ENCODE measurements at places on chromosomes 13 and 19. TPM values are rescaled to one million over a fixed set of nuclear protein-coding genes. Genes with fewer than 3 reads are reported as not detected.

- H3K4me3 ChIP-seq = no peak overlapping the region
- H3K36me3 ChIP-seq = no peaks in the 10 kb centered on the region
- no peak for DNase-seq
- H3K27me3 ChIP-seq = no peaks in the 10 kb centered on the region
Observed at GRCh38 chr13:106525865-106526264, 9.6 kb downstream of the EFNB2 start.

The APOC1 gene
- 14.8 TPM for total RNA-seq

The CILP2 gene
- total RNA-seq = 4.2 TPM

The ZNF554 gene
- total RNA-seq = 6.1 TPM

The RUVBL2 gene
- total RNA-seq = 42.1 TPM

The HSD17B14 gene
- 13.7 TPM for total RNA-seq

- no peaks in the 10 kb centered on the region for H3K36me3 ChIP-seq
- no peak for DNase-seq
- H3K4me3 ChIP-seq = no peak overlapping the region
- peaks cover 7% of the 10 kb centered on the region for H3K4me1 ChIP-seq
- H3K27ac ChIP-seq = no peak overlapping the region
Observed at GRCh38 chr13:109158383-109158782, 529.0 kb downstream of the MYO16 start.

- H3K27ac ChIP-seq = no peak overlapping the region
- no peak overlapping the region for H3K4me3 ChIP-seq
- H3K36me3 ChIP-seq = peaks cover 2% of the 10 kb centered on the region
- H3K4me1 ChIP-seq = no peaks in the 10 kb centered on the region
- no peak for DNase-seq
Observed at GRCh38 chr19:40214936-40215335, 3.2 kb downstream of the TTC9B start.

DNA sequence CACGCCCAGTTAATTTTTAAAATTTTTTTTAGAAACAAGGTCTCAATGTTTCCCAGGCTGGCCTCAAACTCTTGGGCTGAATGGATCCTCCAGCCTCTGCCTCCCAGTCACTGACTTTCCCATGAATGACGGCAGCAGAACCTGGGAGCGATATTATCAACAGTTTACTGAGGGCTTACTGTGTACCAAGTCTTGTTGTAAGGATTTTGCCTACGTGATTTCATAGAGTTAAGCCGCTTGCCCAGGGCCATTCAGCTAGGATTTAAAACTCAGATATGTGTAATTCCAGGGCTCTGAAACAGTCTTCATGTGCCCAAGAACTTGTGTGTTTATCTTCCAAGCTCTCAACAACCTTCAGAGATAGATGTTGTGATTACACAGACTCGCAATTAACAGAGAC lies 6.0 kb upstream of the KXD1 start:
- no peak overlapping the region for H3K27ac ChIP-seq
- no peaks in the 10 kb centered on the region for H3K27me3 ChIP-seq
- no peaks in the 10 kb centered on the region for H3K36me3 ChIP-seq
- no peak overlapping the region for H3K4me3 ChIP-seq
- H3K4me1 ChIP-seq = no peaks in the 10 kb centered on the region

GRCh38 chr13:50275392-50276063 lies 260.3 kb downstream of the KCNRG start:
- H3K4me1 ChIP-seq = no peaks in the 10 kb centered on the region
- H3K27me3 ChIP-seq = peaks cover under 1% of the 10 kb centered on the region
- no peak for DNase-seq
- no peaks in the 10 kb centered on the region for H3K36me3 ChIP-seq
- no peak overlapping the region for H3K27ac ChIP-seq

DNA sequence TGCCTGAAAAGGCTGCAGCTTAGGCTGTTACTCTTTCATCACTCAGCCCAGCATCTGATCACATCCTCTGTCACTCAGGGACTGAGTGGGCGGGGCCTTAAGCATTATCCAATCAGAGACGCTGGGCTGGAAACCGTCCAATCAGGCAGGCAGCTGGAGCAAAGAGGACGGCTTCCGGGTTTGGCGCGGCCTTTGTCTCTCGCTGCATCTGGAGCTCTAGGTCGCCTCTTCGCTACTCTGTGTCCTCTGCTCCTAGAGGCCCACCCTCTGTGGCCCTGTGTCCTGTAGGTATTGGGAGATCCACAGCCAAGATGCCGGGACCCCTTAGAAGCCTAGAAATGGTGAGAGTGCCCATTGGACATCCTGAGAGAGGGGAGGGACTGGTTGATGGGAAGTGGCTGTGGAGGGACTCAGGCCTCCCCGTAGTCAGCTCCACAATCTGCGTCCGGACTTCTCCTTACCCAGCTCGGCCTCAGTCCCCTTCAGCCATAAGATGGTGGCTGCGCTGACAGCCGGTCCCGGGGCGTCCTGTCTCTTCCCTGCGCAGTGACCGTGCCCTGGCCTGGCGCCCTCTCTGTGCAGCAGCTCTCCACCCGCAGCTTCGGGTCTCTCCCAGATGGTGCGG lies at the start of gene ZNF486:
Gene ZNF486 (plus strand): TSS at position 195 of the 625 bp plus-strand sequence. CDS start 117 bp downstream, at position 312.
- H3K4me1 ChIP-seq = no peaks in the 10 kb centered on the region
- H3K27ac ChIP-seq = no peak within 1 kb of the TSS
- peak within 1 kb of the TSS; percentile 35 for H3K4me3 ChIP-seq

DNA sequence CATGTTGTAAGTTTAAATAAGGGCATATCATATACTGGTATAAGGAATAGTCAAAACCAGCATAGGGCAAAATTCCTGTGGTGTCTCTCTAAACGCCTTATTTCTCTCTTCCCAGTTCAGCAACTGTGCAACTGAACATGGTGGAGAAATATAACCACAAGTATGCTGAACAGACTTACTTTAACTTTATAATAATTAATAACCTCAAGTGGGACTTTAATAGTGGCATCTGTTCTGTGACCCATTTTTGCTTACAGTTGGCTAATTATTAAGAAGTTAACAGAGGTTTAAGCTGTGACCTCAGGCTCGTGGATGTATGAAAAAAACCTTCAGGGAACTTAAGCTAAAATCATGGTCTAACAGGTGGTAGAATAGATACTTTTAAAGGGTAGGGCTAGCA lies 54.3 kb downstream of the MICU2 start:
- no peak overlapping the region for H3K27ac ChIP-seq
- DNase-seq = no peak
- peaks cover 2% of the 10 kb centered on the region for H3K36me3 ChIP-seq
- no peaks in the 10 kb centered on the region for H3K27me3 ChIP-seq
- no peak overlapping the region for H3K4me3 ChIP-seq

- H3K27me3 ChIP-seq = no peaks in the 10 kb centered on the region
- no peak overlapping the region for H3K27ac ChIP-seq
- H3K36me3 ChIP-seq = no peaks in the 10 kb centered on the region
- H3K4me3 ChIP-seq = no peak overlapping the region
- no peak for DNase-seq
Observed at GRCh38 chr19:45296355-45296754, 26.3 kb downstream of the CKM start.

The GSX1 gene
- not detected for total RNA-seq

- no peak overlapping the region for H3K27ac ChIP-seq
- H3K4me1 ChIP-seq = peaks cover 2% of the 10 kb centered on the region
- H3K36me3 ChIP-seq = no peaks in the 10 kb centered on the region
- no peak overlapping the region for H3K4me3 ChIP-seq
- no peak for DNase-seq
Observed at GRCh38 chr13:41502031-41502430, 44.7 kb downstream of the RGCC start.

GRCh38 chr13:90281709-90282108 lies 1065.8 kb upstream of the MIR17HG start:
- no peaks in the 10 kb centered on the region for H3K27me3 ChIP-seq
- H3K27ac ChIP-seq = no peak overlapping the region
- H3K4me3 ChIP-seq = no peak overlapping the region
- H3K36me3 ChIP-seq = no peaks in the 10 kb centered on the region
- H3K4me1 ChIP-seq = no peaks in the 10 kb centered on the region

The CALR3 gene
- not detected for total RNA-seq

The ZNF546 gene
- 10.6 TPM for total RNA-seq

DNA sequence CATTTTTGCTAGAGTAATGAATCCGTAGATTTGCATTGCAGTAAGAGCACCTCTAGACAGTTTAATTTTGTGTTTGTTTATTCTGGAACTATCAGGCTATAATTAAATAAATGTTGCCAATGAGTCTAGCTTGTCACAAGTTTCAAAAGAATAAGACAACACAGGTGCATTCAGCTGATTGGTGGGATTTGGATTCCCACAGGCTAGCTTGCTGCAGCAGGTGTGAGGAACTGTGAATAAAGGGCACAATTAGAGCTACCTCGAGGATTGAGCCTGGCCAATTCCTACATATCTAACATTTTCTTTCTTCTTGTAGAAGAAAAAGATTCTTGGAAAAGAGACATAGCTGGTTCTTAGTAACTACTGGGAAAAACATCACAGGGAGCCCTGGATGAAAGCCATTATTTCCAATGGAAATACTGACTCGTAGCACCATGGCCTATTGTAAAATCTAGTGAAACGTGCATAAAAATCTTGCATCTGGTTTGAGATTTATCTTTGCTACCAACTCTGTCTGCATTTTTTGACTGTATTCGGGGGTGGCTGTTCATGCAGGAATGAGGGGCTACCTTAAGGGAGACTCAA lies 360.9 kb downstream of the FGF9 start:
- DNase-seq = no peak
- no peak overlapping the region for H3K4me3 ChIP-seq
- H3K27ac ChIP-seq = no peak overlapping the region

GRCh38 chr13:40433577-40433976 lies 232.9 kb downstream of the FOXO1 start:
- no peaks in the 10 kb centered on the region for H3K36me3 ChIP-seq
- H3K4me1 ChIP-seq = no peaks in the 10 kb centered on the region
- no peak for DNase-seq
- H3K27ac ChIP-seq = no peak overlapping the region

DNA sequence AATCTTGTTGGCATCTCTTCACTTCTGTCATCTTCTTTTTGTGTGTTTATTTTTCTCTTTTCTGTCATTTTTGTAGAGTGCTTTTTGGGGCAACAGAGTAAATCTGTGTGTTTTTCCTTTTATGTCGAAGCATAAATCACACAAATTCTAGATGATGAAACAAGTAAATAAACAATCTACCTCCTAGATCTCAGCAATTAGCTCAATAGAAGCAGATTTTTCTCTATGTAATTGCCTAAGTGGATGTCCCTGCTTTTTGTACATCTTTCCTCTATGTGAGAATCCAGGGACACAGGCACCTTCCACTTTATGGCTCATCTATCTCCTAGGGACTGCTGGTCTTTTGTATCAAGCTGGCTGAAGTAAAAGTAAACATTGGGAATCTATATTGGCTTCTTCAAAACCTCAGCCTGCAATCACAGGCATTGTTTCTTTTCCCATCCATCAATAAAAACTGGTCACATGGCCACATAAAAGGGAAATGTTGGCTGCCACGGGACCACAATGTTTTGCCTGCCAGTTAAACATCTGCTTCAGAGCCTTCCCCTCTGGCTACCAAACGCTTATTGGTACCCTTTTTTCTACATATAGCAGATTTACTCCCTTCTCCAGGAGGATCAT lies 323.8 kb downstream of the LMO7 start:
- H3K27me3 ChIP-seq = no peaks in the 10 kb centered on the region
- no peaks in the 10 kb centered on the region for H3K36me3 ChIP-seq
- no peak overlapping the region for H3K4me3 ChIP-seq
- no peak overlapping the region for H3K27ac ChIP-seq

The SRRM5 gene
- 0.52 TPM for total RNA-seq

DNA sequence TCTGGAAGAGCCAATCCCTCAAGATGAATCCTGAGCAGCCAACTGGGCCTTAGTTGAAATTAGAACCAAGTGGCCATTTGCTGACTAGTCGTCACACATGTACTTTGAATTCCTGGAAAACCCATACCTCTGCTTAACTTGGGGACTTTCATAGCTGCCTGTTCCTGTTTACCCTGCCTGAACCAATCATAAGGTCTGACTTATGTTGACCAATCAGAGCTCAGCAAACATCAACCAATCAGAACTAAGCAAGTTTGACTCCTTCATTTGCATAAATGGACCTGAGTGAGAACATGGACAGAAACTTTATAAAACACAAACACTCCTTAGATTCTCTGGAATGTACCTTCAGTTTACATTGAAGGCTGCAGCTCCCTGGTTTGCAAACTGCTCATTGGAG lies 50.8 kb downstream of the LATS2 start:
- no peaks in the 10 kb centered on the region for H3K27me3 ChIP-seq
- no peak overlapping the region for H3K4me3 ChIP-seq
- no peak for DNase-seq
- H3K4me1 ChIP-seq = peaks cover 9% of the 10 kb centered on the region

The KLK2 gene
- not detected for total RNA-seq

The CYP2A6 gene
- total RNA-seq = not detected

The ZNF625 gene
- 5.1 TPM for total RNA-seq

The PCSK4 gene
- total RNA-seq = not detected

DNA sequence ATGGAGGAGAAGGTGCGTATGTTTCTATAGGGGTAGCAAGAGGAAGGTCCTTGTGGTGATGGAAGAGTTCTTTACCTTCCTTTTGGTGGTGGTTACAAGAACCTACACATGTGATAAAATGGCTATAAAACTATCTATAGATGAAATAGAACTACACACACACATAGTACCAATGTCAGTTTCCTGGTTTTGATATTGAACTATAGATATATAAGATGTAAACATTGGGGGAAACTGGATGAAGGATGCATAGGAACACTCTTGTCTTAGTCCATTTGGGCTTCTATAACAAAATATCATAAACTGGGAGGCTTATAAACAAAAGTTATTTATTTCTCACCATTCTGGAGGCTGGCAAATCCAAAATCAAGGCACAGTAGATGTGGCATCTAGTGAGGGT lies 47.1 kb downstream of the MZT1 start:
- no peak for DNase-seq
- H3K36me3 ChIP-seq = no peaks in the 10 kb centered on the region
- no peak overlapping the region for H3K27ac ChIP-seq
- no peak overlapping the region for H3K4me3 ChIP-seq
- no peaks in the 10 kb centered on the region for H3K4me1 ChIP-seq
- H3K27me3 ChIP-seq = no peaks in the 10 kb centered on the region

GRCh38 chr19:510606-511100 lies 3.4 kb downstream of the TPGS1 start:
- H3K36me3 ChIP-seq = no peaks in the 10 kb centered on the region
- H3K27ac ChIP-seq = no peak overlapping the region
- H3K4me3 ChIP-seq = no peak overlapping the region
- no peaks in the 10 kb centered on the region for H3K4me1 ChIP-seq

DNA sequence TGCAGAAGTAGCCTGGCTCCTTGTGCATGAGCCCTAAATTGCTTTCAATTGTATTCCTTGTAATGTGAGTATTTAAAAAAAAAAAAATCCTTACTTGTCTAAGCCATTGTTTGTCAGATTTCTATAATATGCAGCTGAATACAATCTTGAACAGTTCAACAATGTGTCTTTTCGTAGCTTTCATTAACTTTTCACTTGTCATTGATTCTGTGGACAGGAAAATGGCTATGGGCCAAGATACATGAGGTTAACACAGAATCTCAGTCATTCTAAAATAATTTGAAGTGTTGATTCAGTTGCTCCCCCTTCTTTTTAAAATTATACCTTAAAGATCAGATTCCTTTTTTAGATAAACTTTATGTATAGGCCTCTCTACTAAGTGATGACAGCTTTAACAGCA lies 395.8 kb upstream of the KLF12 start:
- no peak overlapping the region for H3K4me3 ChIP-seq
- no peak overlapping the region for H3K27ac ChIP-seq
- no peak for DNase-seq
- H3K36me3 ChIP-seq = no peaks in the 10 kb centered on the region

GRCh38 chr13:112153846-112154245 lies 86.9 kb downstream of the SOX1 start:
- no peaks in the 10 kb centered on the region for H3K4me1 ChIP-seq
- H3K4me3 ChIP-seq = no peak overlapping the region
- no peak for DNase-seq

- no peaks in the 10 kb centered on the region for H3K4me1 ChIP-seq
- no peak overlapping the region for H3K27ac ChIP-seq
- H3K4me3 ChIP-seq = no peak overlapping the region
- no peaks in the 10 kb centered on the region for H3K27me3 ChIP-seq
- H3K36me3 ChIP-seq = no peaks in the 10 kb centered on the region
Observed at GRCh38 chr13:59519819-59520218, 643.9 kb downstream of the DIAPH3 start.
